ENCODE measurements at places on chromosomes 16 and 17.

DNA sequence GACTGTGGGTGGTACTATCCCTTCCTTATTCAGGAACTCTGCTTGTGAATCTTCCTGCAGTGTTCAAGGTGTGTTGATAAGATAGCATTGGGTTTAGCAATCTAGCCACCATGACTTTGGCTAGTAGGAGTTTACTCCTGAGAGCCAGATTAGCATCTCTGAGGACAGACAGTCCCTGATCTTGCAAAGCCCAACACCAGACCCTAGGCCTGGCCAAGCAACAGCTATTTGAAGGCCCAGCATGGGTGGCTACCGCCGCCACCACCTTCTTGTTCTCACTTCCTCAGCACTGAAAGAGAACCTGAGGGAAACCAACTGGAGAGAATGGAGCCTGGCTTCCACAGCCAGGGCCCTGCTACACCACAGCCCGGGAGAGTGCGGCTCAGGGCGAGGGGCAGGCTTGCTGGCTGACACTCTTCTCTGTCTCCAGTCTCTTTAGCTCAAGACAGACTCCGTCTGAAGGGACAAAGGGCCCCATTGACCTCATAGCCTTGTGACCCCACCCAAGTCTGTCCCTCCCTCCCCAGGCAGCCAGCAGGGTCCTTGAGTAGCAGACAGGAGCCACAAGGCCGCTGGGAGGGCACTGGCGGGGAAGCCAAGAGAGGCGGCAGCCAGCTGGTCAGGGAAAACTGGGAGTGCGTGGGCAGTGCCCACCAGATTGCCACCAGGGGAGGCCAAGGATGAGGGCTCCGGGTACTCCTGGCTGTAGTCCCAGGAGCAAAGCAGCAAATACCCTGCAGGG, 10.9 kb upstream of the ARHGAP23 start:
- DNase-seq, result no peak

DNA sequence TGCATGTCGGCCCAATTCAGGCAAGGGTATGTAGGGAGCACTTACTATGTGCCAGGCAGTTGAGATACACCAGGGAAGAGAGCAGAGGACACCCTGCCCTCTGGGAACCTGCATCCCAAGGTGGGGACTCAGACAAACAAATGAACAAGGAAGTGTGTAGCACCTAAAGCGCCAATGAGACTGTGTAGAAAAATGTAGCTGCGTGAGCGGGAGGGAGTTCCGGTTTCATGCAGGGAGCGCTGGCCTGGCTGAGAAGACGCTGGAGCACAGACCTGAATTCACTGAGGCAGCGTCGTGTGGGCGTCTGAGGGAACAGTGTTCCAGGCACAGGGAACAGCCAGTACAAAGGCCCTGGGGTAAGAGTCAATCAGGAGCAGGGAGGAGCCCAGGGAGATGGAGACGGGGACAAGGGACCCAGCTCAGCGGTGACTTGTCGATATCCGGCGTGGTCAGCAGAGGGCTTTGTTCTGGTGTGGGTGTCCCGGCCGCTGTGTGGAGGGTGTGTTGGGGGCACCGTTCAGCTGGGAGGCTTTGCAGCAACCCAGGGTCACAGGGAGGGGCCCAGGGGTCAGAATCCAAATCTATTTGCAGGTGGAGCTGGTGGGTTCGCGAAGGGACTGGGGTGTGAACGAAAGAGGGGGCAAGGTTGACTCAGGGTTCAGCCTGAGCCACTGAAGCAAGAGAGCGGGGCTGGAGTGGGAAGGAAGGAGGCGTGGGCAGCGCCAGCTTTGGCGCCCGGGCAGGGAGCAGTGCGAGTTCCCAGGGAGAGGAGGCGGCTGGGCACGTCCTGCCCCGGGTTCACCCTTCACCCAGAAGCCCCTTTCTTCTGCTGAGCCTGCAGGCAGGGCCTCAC, 17.8 kb upstream of the OSGIN1 start:
- no peak for DNase-seq

- no peak for DNase-seq
Observed at GRCh38 chr17:57739402-57740234, 5.5 kb downstream of the CCDC182 start.

- no peak for DNase-seq
Observed at GRCh38 chr17:1275962-1276736, 3.3 kb upstream of the TRARG1 start.

DNA sequence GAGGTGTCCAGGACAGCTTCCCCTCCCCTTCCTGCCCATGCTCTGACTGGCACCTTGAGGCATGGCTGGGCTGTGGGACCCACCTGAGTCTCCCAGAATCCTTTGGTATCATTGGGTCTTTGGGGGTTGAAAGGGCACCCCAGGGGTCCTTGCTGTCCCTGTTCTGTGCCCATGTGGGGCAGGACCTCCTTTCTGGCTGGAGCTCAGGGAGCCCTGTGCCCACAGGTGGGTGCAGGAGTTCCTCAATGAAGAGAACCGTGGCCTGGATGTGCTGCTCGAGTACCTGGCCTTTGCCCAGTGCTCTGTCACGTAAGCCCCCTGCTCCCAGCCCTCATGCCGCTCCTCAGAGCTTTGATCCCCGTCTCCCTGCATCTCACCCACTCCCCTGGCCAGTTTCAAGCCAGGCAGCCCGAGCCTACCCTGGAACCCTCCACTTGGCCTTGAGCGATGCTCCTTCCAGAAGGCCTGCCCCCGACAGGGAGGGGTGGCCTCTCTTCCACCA, 11.8 kb downstream of the FMNL1 start:
- DNase-seq, result no peak

- DNase-seq, result no peak
Observed at GRCh38 chr16:19809693-19810092, 75.0 kb downstream of the GPRC5B start.

GRCh38 chr16:17470908-17471718, at the start of gene XYLT1:
Gene XYLT1, minus strand, starts transcription at chr16:17470960. Its CDS starts 164 bp downstream, at chr16:17470796.
- peak; percentile 45 for DNase-seq

- no peak for DNase-seq
Observed at GRCh38 chr16:54946909-54947308, 16.2 kb downstream of the IRX5 start.

DNA sequence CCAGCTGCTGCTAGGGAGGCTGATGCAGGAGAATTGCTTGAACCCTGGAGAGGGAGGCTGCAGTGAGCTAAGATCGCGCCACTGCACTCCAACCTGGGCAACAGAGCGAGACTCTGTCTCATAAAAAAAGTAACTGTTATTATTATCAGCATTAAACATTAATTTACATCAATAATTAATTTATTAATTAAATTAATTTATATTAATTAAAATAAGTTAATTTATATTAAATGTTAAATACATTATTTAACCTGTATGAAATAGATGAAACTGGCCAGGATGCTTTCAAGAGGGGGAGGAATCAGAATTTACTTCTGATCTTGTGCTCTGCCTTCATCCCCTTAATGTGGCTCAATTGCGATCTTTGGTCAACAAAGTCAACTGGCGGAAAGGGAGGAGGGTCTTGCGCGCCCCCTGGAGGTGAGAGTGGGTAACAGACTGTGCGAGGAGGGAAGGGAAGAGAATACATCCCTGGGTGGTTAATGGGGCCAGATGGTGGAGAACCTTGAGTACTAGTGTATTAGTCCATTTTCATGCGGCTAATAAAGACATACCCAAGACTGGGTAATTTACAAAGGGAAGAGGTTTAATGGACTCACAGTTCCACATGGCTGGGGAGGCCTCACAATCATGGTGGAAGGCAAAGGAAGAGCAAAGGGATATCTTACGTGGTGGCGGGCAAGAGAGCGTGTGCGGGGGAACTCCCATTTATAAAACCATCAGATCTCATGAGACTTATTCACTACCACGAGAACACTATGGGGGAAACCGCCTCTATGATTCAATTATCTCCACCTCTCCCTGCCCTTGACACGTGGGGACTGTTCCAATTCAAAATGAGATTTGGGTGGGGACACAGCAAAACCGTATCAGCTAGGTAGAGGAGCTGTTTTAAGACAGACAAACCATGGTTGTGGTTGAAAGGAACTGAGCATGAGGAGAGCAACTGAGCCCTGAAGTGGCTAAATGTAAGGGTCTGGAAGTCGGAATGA, 15.7 kb upstream of the CPPED1 start:
- DNase-seq, result no peak

DNA sequence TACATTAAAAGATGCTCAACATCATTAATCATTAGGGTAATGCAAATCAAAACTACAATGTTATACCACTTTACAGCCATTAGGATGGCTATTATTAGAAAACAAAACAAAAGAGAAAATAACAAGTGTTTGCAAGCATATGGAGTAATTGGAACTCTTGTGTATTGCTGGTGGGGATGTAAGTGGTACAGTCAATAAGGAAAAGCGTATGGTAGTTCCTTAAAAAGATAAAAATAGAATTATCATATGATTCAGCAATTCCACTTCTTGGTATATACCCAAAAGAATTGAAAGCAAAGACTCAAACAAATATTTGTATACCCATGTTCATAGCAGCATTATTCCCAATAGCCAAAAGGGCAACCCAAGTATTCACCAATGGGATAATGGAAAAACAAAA, 1.4 kb upstream of the CAPNS2 start:
- DNase-seq, result no peak

DNA sequence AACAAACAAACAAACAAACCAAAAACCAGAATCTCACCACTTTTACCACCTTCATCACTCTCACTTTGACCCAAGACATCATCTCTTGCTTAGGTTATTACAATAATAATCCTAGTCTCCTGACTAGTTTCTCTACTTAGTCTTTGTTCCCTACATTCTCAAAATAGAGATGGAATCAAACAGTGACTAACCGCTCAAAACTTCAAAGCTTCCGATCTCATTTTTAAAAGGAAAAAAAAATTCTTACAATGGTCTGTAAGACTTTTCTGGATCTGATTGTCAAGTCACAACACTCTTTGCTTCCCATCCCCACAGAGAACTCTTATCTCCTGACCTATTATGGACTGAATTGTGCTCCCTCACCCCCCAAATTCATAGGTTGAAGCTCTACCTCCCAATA, 60.9 kb downstream of the SPAG9 start:
- DNase-seq, result no peak

- DNase-seq, result no peak
Observed at GRCh38 chr17:57403236-57403635, 146.9 kb downstream of the MSI2 start.

DNA sequence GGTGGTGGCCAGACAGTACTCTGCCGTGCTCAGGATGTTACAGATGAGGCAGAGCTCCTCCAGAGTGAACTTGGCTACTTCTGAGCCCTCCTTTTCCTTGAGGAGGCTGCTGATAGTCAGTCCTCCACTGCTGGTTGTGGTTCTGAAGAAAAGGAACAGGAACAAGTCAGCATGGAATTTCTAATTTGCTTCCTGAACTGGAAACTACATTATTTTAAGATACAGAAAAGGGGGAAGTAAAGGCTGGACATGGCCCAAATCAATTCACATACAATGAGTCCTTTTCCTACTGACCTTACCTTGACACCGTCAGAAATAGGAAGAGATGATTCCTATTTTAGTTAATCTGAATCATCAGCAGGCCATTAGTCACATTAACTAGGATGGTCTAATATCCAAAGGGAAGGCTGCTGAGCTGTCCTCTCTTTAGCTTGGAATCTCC, 154.2 kb downstream of the VPS53 start:
- no peak for DNase-seq

DNA sequence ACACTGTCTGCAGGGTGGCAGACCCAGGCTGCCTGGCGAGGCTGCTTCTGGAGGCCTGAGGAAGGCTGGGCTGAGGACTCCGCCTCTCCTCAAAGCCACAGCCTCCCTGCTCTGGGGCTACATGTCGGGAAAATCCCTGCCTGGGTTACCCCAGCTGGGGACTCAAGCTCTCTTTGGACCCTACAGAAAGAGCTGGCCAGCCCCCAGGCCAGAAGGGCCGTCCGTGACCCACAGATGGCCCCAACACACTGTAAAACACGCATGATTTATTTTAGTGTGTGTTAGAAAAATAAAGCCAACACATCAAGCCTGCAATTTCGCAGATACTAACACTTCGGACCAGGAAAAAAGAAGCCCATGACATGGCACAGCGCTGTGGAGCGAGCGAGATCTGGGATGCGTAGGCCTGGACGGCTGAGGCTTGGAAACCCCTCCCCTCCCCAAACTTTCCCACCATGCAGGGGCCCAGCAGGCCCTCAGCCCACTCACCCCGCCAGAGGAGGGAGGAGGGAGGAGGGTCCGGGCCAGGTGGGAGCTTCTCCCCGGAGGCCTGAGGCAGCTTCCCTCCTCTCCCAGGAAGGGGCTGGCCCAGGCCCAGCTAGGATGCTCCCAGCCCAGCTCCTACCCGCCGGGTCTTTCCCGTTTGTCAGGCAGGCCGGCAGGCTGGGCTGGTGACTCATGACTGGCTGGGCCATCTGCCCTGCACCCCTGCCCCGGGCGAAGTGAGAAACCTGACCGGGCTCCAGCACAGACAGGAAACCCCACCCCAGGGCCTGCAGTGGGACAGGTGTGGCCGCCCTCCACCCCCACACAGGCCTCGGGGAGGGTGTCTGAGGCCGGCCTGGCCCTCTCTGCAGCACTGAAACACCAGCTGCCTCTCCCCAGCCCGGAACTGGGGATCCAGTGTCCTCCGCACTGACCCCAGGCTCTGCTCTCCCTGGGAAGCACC, 34.1 kb upstream of the SLC38A10 start:
- DNase-seq, result peak; percentile 60

DNA sequence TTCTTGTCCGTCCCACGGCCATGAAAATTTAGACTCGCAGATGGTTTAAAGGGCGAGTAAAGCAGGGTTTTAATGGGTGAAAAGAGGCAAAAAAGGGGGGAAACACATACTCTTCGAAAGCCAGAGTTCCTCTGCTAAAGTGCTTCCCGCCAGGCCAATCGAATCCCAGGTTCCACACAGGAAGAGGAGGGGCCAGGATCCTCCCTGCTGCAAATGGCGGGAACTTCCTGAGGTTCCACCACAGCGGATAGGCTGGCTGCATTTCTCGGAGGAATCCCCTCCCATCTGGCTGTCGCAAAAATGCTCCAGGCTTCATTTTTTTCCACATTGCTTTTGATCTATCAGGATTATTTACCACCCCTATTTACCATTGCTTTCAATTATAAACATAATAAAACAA, 670.1 kb upstream of the CA10 start:
- DNase-seq, result no peak

DNA sequence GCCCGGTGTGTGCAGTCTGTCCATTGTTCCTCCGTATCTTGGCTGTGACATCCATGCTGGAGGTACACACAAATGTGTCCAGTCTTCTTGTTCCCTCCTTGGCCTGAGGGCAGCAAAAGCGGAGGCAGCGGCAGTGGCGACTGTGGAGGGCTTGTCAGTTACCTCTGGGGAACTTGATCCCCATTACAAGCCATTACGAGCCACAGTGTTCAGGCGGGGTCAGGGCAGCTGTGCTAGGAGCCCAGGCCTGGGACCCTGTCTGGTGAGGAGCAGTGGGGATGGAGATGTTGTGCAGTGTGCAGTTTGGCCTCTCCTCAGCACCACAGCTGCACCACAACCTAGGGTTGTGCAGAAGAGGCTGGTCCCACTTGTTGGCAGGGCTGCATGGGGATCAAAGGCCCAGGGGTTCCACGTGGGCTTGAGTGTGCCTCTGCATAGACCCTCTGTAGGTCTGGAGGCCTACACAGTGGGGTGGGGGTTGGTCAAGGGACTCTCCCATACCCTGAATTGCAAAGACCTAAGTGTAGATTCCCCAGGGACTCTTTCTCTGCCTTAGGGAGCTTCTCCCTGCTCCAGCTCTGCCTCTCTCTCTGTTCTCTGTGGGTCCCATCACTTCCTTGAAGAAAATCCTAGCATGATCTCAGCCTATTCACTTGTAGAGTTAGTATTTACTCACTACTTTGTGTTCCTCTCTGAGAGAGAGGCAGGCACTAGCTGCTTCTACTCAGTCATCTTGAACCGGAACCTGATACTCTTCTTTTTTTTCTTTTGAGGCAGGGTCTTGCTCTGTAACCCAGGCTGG, 58.8 kb downstream of the SLFN11 start:
- DNase-seq, result no peak

GRCh38 chr16:87464691-87465300, 28.0 kb downstream of the ZCCHC14 start:
- DNase-seq, result peak; percentile 88

All from AG04450 (cell line).